ENCODE measurements at places on chromosomes 12 and 14.
A peak's percentile ranks its signal among the peaks of the same experiment; 100 is the strongest.

DNA sequence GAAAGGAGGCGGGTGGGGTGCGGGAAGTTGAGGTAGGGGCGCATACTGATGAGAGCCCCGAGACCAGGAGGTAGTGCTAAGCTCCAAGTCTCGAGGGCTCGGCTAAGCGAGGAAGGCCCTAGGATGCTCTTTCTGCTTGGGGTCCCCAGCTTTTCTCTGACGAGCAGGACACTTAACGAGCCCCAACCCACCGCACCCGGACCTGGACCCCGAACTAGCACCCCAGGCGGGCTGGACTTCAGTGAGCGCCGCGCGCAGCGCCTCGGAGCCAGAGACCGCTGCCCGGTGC lies 4.7 kb upstream of the C1QL4 start:
- DNase-seq, result no peak

DNA sequence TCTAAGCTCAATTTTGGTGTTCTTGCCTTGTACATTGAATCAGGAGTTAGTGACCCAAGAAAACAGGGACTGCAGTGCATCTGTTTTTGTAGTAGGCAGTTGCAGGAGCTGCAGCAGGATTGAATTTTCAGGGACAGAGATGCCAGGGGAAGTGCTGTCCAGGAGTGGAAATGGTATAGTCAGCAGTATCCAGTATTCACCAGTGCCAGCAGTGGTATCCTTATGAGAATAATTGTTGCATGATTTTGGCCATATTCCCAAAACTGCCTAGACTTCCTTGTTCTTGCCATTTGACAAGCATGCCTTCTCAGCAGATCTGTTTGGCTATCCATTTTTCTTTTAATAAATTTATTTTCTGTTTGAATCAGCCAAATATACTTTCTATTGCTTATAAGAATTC lies 18.6 kb upstream of the ABCD2 start:
- DNase-seq, result no peak

GRCh38 chr12:86249851-86250250 lies 6.3 kb downstream of the MGAT4C start:
- no peak for DNase-seq

DNA sequence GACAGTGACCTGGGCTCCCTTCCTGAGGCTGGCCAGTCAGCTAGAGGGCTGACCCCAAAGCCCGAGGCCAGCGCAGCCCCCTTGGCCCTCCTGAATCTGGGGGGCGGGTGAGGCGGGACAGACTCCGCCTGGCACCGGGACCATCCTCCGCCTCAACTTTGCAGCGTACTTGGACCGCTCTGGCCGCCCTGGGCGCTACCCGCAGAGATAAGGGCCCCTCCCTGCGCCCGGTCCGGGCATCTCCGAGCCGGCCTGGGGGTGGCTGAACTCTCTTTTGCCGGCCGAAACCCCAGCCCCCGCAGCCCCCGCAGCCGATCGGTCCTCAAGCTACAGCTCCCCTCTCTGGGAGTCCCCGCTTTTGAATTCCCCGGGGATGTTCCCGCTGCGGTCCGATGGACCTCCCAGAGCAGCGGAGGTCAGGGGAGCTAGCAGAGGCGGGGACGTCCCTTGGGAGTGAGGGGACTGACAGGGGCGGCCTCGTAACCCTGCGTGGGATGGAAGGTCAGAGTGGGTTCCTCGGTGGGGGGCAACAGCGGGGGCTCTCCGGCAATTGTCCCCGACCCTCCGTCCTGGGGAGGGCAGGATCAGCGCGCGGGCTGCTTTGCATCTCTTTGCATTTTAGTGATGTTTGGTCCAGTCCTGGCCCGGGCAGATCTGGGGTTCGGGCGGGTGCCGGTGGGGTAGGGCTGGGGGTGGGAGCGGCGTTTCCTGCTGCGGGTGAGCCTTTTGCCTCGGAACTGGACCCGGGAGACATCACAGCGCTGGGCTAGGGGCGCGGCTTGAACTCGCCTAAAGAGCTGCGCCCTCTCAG lies at the start of gene CRIP1:
TSS of gene CRIP1 (plus strand) at position 724 of the 811 bp plus-strand sequence. CDS start 374 bp downstream, outside the sequence.
- DNase-seq, result no peak

GRCh38 chr12:109762071-109762672 lies 48.5 kb downstream of the FAM222A start:
- DNase-seq, result no peak

- no peak for DNase-seq
These were observed 15.2 kb upstream of the CCT2 start for GRCh38 chr12:69570000-69570516.

DNA sequence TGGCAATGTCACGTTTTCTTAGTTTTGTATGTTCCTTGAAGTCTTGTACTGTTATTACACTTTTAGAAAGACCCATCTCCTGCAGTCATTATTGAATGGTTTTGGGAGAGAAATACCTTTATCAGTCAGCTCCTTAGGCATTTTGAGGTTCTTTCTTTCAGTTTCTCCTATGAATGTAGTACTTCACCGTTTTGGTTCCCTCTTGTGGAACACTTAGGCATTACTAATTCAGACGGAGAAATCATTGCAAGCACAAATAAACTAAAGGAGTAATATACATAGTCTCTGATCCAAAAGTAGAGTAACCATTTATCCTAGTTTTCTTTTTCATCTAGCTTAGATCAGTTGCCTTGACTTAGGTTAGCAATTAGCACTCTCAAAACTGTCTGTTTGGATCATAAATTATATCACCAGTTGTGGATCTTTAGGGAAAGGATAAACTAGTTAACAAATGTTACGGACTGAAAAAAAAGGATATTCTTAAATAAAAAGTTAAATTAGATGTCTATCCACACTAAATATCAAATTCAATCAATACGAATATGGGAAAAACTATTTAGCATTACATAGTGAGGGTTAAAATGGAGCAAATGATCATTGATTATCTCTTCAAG lies 1538.3 kb upstream of the SEL1L start:
- DNase-seq, result no peak

DNA sequence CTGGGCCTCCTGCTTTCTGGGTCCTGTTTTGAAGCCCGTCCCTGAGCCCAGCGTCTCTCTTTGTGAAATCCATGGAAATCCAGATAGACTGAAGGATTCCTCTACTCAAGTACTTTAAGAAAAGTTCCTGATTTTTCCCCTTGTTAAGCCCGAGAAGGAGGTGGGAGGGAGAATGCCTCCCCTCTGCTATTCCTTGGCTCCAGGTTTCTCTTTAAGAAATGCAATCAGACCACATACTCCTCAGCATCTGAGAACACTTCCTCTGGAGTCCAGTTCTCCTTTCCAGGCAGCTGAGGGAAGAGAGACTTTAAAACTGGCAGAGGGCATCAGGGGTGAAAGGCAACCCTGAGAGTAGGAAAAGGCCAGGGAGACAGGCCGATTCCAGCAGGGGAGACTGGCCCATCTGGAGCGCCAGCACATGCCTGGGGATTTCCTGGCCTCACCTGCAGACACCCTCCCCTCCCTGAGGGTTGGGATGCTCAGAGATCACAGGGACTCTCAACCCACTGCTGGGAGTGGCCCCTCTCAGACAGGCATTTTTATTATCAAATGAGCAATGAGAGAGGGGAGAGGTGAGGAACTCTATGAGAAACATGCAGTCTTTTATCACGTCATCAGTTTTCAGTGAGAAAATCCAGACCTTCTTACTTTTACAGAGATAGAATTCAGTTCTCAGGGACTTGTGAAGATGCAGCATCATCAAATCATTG lies 2.0 kb upstream of the EMP1 start:
- DNase-seq, result no peak

- no peak for DNase-seq
These were observed 212.1 kb upstream of the RTL1 start for GRCh38 chr14:101115652-101116051.

DNA sequence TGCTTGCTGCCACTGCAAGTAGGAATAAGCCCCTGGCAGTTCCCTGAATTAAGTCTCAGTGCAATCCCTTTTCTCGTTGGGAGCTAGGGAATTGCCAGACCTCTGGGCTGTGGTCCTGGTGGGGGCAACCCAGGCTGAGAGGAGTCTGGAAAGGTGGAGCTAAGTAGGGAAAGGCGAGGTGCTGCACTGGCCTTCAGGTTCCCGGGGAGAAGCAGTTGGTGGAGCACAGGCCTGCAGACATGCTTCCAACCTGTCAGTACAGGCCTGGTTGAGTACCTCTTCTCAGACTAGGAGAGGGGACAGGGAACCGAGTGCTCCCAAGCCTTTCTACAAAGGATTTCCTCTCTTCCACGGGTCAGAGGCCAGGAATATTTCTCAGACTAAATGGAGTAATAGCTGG lies 1.5 kb downstream of the NRIP2 start:
- DNase-seq, result no peak

- DNase-seq, result no peak
These were observed 274.9 kb downstream of the GPHN start for GRCh38 chr14:66782853-66783252.

DNA sequence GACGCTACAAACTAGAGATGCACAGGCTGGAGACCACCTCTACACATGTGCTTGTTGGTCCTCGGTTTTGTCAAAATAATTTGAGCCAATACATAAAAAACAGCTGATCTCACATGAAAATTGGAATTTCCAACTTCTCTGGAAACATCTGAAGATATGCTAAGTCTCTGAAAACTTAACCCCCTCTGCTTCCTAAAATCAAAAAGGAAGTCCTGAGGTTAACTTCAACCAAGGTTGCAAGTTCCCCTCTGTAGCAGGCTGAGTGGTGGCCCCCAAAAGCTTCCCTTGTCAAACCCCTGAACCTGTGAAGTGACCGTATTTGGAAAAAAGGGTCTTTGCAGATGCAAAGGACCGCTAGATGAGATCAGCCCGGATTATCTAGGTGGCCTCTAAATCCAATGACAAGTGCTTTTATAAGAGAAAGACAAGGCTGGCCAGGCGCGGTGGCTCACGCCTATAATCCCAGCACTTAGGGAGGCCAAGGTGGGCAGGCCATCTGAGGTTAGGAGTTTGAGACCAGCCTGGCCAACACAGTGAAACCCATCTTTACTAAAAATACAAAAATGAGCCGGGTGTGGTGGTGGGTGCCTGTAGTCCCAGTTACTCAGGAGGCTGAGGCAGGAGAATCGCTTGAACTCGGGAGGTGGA lies 32.0 kb upstream of the VPS37B start:
- no peak for DNase-seq

DNA sequence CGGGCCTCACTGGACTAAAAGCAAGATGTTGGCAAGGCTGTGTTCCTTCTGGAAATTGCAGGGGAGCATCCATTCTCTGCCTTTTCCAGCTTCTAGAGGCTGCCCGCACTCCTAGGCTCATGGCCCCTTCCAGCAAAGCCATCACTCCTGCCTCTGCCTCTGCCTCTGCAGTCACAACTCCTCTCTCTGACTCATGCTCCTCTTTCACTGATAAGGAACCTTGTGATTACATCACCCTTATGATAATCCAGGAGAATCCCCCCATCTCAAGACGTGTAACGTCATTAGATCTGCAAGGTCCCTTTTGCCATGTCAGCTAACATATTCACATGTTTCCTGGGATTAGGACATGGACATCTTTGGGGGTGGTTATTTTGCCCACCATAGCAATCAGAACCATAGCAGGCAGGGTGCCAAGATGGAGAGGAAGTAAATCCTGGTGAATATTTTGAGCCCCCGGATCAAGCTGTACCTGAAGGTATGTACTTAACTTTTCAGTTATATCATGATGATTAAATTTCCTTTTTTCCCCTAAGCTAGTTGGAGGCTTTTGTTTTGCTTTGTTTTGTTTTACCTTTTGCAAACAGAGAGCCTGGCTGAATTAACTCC lies 123.6 kb downstream of the SCARB1 start:
- DNase-seq, result no peak

GRCh38 chr14:34498684-34499412 lies 36.8 kb upstream of the SPTSSA start:
- peak; percentile 10 for DNase-seq

- no peak for DNase-seq
These were observed 32.4 kb downstream of the BICD1 start for GRCh38 chr12:32139064-32139421.

DNA sequence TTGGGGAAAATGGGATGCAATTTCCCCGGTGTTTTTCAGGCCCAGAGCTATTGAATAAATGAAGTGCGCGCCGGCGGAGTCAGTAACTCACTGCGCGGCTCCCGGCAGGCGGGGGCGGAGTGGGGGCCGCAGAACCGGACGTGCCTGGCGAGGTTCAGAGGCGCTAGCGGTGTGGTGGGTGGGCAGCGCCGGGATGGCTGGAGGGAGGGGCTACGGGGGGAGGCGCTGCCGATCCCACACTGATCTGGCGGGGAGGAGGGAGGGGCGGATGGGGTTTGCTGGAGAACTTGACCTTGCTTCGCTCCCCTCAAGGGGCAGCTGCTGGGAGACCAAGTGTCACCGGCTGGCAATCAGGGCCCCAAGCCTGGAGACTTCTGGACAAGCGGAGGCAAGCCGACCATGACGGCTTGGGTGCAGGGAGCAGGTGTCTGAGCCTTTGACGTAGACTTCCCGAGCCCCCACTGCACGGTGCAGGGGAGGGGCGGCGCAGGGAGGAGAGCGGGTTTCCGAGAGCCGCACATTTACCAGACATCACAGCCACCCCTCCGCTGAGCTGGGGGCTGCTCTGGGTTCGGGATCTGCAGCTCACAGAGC lies 174.1 kb upstream of the RTL1 start:
- peak; percentile 54 for DNase-seq

DNA sequence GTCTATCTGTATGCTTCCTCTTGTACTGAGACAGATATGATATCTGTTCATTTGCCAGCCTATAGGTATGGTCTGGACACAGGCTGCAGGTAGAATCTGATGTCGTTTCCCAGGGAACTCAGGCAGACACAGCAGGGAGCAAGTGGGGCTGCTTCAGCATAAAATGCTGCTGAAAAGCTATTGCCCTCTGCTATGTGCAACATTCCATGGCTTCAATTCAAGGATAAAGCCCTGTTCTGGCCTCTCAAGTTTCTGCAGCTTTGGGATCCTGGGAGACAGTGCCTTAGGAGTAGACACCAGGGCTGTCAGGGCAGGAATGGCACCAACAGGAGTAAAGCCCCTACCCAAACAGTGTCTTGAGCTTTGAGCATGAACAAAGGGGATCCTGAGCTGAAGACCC lies 173.5 kb downstream of the SLC41A2 start:
- DNase-seq, result no peak

- DNase-seq, result no peak
These were observed 187.4 kb downstream of the TTC7B start for GRCh38 chr14:90628825-90629224.

DNA sequence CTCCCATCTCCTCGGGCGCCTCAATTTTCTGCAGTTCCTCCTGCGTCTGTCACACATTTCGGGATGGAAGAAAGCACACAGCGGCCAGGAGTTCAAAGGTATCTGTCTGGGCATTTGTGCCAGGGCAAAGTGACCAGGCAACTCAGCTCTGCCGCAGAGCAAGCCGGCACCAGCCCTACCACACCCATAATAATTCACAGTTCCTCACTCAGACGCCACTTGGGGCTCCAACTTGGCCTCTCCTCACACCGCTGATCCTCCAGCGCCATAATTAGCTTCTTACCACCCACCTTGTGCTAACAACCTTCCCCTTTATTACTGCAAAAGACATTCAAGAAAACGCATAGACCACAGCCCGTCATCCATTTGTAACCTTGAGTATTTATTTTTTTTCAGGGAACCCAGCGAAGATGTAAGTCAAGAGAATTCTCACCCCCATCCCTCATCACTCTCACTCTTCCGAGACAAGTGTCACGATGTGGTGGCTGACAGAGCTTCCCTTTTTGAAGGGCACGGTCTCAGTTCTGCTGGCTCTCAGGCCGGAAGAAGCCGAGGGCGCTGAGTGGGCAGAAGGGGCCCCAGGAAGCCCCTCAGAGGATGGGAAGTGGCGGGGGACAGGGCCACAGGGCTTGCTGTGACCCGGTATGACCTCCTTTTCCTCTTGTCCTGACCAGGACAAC lies 25.2 kb upstream of the NCOR2 start:
- DNase-seq, result no peak

GRCh38 chr14:50631408-50631821 lies 36.7 kb downstream of the SAV1 start:
- DNase-seq, result no peak
